ENCODE measurements at places on chromosomes 6 and 20.
A peak's percentile ranks its signal among the peaks of the same experiment; 100 is the strongest.

- DNase-seq = no peak
Measured at GRCh38 chr20:50215101-50215690, 24.6 kb downstream of the CEBPB start.

DNA sequence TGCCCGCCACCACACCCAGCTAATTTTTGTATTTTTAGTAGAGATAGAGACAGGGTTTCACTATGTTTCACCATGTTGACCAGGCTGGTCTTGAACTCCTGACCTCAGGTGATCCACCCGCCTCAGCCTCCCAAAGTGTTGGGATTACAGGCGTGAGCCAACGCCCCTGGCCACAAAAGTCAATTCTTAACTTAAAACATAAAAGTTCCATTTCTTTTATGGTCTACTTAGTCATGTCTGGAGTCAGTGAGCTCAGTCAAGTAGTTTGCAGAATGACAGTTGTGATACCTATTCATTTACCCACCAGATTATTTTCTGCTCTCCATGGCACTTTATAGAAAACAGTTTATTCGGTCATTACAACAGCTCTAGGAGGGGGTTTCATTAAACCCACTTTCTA, 103.1 kb upstream of the ESR1 start:
- no peak for DNase-seq

- no peak for DNase-seq
Measured at GRCh38 chr6:135905604-135906300, 54.3 kb downstream of the PDE7B start.

- DNase-seq = no peak
Measured at GRCh38 chr20:50276119-50277063, 85.8 kb downstream of the CEBPB start.

DNA sequence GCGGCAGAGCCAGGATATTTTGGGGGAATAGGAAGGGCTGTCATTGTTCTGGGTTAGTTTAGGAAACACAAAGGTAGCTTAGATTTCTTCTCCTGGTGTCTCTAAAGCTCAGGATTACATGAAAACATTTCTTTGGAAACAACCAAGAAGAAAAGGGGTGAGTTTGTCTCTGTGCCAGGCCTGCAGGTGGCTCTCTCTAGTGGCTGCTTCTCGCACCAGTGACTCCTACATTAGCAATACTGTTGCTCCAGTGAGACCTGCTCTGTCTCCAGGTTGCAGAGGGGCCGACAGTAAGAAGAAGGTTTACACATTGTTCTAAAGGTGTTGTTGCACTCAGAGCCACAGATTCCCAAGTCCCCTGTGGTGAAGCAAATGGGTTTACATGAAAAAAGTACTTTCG, 104.6 kb upstream of the GLP1R start:
- DNase-seq = no peak

DNA sequence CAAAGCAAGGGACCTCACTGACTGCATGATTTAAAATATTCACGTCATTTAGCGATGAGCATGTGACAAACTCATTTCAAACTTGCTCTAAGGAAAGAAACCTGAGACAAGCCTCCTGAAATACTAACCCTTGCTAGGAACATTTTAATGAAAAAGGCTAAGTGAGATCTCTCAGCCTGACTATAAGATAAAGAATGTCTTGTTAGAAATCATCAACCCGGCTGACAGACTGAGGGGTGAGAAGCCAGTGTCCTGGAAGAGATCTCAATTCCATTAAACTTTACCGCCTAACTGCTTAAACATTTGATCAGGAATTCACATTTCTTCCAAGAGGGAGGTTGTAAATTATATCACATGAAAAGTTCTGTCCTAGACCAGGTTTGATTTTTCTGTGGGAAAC, 274.8 kb upstream of the EXOC2 start:
- DNase-seq = no peak

- DNase-seq = no peak
Measured at GRCh38 chr6:148379481-148379880, 36.8 kb downstream of the SASH1 start.

- no peak for DNase-seq
Measured at GRCh38 chr6:110683241-110683640, 132.0 kb downstream of the CDK19 start.

GRCh38 chr20:33822423-33822822, 11.3 kb downstream of the CHMP4B start:
- no peak for DNase-seq

GRCh38 chr6:168686831-168687730, 246.1 kb downstream of the SMOC2 start:
- no peak for DNase-seq

DNA sequence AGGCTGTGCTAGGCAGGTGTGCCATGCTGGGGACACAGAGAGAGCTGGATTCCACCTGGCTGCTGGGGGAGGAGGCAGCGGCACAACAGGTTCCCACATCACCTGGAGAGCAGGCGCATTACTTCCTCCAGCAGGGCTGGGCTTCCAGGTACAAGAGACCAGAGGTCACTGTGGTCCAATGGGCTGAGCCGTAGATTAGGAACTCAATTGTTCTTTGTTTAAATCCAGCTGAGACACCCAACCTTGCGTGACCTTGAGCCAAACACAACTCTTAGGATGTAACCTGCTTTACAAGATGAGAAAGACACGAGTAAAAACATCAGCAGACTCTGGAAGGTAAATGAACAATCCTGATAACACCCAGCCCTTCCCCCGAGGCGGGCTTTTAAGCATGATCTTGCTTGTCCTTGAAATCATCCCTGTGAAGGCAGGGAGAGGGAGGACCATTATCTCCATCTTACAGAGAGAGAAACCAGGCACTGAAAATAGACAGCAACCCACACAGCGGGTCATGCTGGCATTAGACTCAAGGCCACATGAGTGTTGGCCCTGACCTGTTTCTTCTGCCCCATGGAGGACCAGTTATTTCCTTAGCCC, 216.5 kb upstream of the RREB1 start:
- DNase-seq = peak; percentile 74

- DNase-seq = no peak
Measured at GRCh38 chr6:168110437-168110836, 31.4 kb upstream of the FRMD1 start.

DNA sequence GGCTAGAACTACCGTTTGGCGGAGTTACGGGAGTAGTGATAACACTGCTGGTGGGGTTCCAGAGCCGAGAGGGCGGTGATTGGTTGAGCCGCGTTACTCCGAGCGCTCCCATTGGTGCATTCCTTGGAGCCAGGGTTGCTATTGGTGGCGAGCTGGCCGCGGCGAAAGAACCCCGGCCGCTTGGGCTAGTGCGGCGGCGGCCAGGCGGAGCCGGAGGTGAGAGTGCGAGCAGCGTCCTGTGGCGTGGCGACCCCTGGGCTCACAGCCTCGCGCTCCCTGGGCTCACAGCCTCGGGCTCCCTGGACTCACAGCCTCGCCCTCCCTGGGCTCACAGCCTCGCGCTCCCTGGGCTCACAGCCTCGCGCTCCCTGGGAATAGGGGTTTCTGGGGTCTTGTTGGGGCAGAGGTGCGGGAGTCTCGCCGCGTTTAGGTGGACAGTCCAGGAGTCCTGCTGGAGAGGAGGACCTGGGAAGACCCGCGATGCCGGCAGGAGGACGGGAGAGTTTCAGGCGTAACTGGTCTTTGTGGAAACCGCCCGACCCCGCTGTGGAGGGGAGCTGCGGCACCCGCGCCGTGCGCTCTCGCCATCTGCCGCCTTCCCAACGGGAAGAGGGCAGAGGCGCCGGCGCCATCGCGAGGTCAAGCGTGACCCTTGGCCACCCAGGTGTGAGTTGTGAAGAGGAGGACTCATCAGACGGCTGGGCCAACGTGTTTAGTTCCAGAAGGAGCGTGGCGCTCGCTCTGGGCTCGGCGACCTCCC, 12.2 kb downstream of the PRDM13 start:
- no peak for DNase-seq

- no peak for DNase-seq
Measured at GRCh38 chr6:100023798-100024197, 29.8 kb upstream of the MCHR2 start.
